ENCODE measurements at places on chromosomes 7 and 10. TPM values are rescaled to one million over a fixed set of nuclear protein-coding genes. Genes with fewer than 3 reads are reported as not detected.

IKZF1 gene
- 14.9 TPM for total RNA-seq

- no peak for DNase-seq
Measured at GRCh38 chr7:157753713-157754415, 417.1 kb downstream of the DNAJB6 start.

- no peak for DNase-seq
Measured at GRCh38 chr10:124534231-124534798, 72.7 kb downstream of the LHPP start.

KBTBD2 gene
- total RNA-seq, result 26.9 TPM

All from mucosa of descending colon (tissue), 3 donors.